ENCODE measurements at places on chromosomes 16 and 17.
A peak's percentile ranks its signal among the peaks of the same experiment; 100 is the strongest.

DNA sequence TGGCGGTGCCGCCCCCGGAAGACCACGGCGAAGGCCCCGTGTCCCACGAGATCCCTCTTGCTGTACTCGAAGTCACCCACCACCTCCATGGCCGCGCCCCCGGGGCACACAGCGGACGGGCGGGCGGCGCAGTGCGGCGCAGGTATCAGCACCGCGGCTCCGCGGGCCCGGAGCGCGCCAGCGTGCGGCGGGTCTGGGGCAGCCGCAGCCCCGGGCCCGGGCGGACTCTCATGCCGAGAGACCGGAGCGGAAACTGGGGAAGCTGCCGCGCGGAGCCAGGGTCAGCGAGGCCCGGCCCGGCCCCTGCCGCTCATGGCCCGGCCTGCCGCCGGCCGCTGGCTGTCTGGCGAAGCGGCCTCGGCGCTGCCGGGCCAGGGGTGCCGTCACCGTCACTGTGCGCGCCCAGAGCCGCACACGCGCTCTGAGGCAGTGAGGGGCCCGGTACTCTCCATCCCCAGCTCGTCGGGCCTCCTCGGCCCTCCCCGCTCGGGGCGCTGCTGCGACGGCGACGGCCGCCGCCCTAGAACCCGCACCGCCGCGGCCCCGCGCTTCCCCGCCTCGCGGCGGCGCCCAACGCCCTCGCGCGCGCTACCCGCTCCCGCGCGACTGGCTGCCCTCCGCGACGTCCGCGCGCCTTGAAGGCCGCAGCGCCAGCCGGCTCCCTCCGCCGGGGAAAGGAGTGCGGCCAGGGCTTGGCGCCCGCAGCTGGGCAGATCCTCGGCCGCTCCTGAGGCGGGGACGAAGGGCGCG is at the start of gene ULK2:
TSS of gene ULK2 (minus strand) at position 608 of the 750 bp plus-strand sequence. CDS start at position 89, 519 bp downstream.
- DNase-seq = peak; percentile 55

DNA sequence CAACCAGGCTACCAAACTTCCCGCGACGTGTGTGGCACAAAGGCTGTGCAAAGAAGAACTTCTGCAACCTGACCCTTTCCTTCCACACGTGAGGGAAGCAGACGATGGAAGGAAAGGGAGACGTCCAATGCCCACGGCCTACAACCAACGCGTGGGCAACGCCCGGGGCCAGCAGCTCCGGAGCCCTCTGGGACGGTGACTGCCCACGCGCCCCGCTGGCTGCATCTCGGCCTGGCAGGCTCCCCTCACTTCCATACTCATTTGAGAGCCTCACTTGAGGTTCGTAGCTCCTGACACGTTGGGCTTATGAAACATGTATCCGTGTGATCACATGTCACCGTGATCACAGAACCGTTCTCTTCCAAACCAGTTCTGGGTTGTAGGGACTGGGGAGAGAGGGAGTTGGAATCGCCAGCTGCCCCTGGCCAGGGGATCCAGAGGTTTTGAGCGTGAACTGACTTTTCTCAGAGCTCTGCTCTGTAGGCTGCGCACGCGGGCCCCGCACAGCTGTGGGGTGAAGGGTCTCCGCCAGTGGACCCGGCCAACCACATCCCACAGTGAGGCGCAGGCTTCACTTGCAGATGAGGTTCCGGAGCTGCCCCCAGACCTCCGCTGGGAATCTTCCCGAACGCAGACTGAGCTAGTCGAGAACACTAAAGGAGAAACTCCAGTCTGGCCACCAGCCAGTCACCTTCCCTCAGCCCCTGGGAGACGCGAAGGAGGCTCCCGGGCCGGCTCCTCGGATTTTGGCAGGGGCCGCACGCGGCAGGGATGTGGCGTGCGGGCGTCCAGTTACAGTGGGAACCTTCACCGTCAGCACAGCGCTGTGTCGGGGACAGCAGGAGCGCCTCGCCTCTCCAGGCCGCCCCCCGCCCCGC is 1.0 kb downstream of the LMF1 start:
- no peak for DNase-seq

DNA sequence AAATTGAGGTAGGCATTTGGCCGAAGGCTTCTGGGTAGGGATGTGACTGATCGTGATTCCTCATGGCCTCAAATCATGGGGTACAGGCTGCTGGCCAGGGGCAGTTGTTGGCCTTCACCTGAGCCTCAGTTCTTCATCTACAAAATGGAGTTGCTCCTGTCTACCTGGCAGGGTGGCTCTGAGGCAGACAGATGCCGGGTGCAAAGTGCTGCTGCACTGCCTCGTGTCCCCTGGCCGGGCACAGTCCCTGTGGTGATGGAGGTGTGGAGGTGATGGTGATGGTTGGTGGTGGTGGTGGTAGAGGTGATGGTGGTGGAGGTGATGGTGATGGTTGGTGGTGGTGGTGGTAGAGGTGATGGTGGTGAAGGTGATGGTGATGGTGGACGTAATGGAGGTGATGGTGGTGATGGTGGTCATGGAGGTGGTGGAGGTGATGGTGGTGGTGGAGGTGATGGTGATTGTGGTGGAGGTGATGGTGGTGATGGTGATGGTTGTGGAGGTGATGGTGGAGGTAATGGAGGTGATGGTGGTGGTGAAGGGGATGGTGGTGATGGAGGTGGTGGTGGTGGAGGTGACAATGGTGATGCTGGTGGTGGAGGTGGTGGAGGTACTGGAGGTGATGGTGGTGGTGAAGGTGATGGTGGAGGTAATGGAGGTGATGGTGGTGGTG is 52.6 kb downstream of the RNF213 start:
- DNase-seq = no peak

DNA sequence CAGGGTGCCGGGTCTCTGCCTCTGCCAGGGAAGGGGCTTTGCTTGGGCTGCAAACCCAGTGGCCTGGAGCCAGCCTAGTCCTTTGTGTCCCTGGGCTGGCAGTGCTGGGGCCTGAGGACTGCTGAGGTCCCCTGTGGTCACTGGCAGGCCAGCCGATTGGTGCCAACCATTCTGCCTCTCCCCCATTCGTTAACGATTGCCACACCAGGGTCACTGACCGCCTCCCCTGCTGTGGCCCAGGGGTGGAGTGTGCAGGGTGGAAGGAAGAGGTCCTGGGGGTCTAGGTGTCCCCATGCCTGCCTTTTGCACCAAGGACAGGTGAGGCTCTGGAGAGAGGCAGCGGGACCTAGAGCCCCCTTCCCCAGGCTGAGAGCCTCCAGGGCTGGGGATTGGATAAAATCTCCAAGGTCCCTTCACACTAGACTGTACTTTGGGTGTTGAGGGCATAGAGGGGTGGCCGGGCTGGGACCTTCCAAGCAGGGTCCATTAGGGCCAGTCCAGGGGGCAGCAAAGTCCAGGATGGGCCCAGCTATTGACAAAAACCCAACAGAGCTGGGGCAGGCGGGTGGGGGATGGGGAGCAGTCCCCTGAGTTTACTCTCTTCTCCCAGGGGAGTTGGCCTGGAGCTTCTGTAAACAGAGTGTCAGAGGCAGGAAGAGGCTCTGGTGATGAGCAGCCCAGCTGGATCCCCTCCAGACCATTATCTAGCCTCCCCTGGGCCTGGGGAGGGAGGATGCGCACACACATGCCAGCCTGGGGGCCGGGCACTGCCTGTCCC is 1.1 kb downstream of the VASN start:
- no peak for DNase-seq

DNA sequence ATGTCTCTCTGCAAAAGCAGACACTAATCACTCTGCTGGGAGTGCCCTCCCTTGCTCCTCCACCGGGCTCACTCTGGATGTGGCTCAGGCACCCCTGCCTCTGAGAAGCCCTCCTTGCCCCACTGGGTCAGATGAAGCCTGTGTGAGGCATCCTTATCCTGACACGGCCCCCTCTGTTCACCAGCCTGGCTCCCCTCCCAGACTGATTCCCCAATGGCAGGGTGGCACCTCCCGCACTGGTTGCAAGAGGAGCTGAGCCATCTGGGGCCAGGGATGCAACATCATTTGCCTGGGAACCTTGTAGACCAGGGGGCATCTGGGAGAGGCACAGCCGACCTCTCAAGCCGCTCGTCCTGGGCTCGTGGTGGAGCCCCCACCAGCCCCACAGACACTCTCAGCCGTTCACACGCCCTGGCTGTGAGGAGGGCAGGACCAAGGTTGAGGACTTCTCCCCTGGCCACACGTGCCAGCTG is 6.7 kb downstream of the SMTNL2 start:
- DNase-seq = no peak
